NCI-H226 (cell line): ENCODE measurements at places on chromosomes 6 and 20.
A peak's percentile ranks its signal among the peaks of the same experiment; 100 is the strongest.

DNA sequence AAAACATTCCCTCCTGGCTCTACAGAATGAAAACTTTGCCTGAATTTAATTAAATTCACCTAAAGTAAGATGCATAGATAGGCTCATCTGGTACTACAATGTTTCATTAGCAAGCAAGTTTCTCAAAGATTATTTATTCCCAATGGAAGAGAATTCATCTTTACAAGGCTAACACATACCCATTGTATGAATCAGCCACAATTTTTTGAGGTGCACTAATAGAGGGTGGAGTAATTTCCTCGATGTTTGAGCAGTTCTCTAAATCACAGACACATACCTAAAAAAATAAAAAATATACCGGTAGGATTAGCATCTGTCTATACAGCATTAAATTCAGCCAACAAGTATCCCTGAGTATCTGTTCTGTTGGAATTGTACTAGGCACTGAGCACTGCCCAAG is 32.7 kb downstream of the ROS1 start:
- DNase-seq = peak; percentile 5

DNA sequence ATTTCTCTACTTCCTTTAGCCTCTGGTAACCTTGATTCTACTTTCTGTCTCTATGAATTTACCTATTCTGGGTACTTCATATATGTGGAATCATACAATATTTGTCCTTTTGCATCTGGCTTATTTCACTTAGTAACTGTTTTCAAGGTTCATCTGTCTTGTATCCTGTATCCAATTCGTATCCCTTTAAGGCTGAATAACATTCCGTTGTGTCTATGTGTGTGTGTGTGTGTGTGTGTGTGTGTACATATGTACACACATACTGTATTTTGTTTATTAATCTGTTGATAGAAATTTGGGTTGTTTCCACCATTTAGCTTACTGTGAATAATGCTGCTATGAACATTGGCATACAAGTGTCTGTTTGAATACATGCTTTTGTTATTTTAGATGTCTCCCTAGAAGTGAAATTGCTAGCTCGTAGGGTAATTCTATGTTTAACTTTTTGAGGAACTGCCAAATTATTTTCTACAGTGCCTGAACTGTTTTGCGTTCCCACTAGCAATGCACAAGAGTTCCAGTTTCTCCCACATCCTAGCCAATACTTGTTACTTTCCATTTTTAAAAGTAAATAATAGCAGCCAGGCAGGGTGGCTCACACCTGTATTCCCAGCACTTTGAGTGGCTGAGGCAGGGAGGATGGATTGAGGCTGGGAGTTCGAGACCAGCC is 17.7 kb downstream of the SENP6 start:
- no peak for DNase-seq

DNA sequence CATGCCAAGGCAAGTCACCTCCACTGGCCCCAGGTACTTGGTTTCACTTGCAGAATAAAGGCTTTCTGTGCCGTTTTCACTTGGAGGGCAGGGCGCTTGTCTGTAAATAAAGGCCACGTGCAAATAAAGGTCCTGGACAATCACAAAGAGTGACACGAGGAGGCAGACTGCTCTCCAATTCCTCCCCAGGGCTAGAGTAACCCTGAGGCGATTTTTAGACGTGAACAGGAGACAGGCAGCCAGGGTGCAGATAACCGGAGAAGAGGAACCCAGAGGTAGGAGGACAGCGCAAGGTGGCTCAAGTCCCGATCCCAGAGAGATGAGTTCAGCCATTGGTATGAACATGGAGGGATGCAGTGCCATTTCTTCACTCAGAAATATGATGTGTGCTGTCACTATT is 327.4 kb downstream of the KIF16B start:
- no peak for DNase-seq

DNA sequence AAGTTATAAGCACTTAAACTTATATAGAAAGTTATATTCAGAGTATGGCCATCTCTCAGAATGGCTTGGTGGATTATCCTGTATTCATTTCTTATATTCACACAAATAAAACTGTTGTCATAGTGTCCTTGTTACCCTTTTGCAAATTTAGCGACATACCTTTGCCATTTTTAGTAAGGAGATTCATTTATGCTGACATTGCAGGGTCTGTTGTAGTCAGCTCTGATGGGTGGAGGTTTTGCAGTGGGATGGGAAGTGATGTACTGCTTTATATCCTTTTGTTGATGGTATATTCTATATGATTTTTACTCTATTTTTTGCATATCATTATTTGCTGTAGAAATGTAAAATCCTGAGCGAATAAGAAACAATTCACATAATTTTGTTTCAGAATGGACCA is 35.9 kb downstream of the SAMD5 start:
- no peak for DNase-seq

DNA sequence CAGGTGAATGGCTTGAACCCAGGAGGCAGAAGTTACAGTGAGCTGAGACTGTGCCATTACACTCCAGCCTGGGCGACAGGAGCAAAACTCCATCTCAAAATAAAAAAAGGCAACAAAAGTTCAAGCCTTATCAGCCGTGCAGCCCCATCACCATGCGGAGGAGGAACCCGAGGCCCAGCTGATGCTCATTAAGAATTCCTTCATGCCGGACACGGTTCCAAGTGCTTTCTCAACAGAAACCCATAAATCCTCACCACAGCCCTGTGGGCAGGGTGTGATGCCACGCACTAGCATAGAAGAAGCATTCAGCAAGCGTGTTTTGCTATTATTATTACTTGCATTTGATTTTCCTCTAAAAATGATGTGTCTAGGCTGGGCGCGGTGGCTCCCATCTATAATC is 56.3 kb downstream of the PREX1 start:
- DNase-seq = peak; percentile 94

GRCh38 chr6:9140951-9141460 is 705.7 kb upstream of the SLC35B3 start:
- no peak for DNase-seq

GRCh38 chr20:55515832-55516231 is 489.5 kb downstream of the CBLN4 start:
- DNase-seq = peak; percentile 81

- DNase-seq = no peak
Observed at GRCh38 chr6:12009876-12010634, 2.1 kb upstream of the HIVEP1 start.

- no peak for DNase-seq
Observed at GRCh38 chr20:4369119-4369797, 352.5 kb upstream of the PRND start.

DNA sequence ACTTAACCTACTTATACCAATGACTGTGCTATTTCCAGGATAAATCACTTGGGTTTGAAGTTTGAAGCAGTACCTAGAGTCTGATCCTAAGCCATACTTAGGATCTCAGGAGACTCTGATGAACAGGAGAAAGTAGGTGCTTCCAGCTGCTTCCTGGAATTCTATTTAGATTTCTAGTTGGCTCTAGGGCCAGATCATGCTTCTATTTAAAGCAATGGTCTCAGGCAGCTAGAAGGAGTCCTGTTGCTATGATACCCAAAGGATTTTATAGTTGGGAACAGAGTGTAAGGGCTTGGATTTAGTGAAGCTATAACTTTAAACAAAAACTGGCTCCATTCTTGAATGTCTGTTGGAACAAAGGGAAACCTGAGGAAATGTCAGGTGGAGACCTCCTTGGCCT is 52.4 kb upstream of the TINAG start:
- no peak for DNase-seq

DNA sequence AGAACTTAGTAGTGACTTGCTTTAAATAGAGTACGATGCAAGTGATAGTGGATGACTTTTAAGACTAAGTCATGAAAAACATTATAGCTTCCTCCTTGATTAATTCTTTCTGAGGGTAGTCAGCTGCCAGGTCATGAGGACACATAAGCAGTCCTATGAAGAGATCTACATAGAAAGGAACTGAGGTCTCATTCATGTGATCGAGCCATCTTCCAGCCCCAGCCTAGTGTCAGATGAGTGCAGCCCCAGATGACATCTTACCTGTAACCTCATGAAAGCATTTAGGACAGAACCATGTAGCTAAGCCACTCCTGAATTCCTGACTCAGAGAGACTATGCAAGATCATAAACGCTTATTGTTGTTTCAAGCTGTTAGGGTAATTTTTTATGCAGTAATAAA is 67.7 kb downstream of the AK9 start:
- DNase-seq = no peak
